ENCODE measurements at places on chromosomes 3 and 15. TPM values are rescaled to one million over a fixed set of nuclear protein-coding genes. Genes with fewer than 3 reads are reported as not detected.

The IL20RB gene
- 0.83 TPM for total RNA-seq

The CCDC12 gene
- total RNA-seq = 41.5 TPM

The KNL1 gene
- 13.7 TPM for total RNA-seq

The CFAP20DC gene
- total RNA-seq = 1.7 TPM

DNA sequence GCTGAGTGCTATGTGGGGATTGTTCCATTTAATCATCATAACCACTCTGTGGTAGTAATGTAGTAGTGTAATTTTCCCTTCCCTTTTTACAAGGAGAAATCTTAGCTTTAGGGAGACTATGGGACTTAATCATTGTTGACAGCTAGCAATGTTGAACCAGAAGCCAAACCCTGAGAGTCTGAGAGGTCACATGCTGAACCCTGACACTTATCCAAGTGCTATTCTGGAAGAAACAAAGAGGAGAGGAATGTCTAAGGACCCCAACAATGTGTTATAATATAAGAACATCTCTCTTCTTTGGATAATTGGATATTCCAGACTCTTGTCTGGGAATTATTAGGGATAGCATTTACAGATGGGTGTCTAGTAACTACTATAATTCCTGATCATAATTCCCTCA, 58.4 kb downstream of the GAP43 start:
- no peaks in the 10 kb centered on the region for H3K27me3 ChIP-seq
- no peak overlapping the region for H3K4me3 ChIP-seq
- H3K27ac ChIP-seq = no peak overlapping the region
- H3K36me3 ChIP-seq = no peaks in the 10 kb centered on the region
- no peak for DNase-seq
- no peaks in the 10 kb centered on the region for H3K4me1 ChIP-seq

- H3K4me3 ChIP-seq = no peak overlapping the region
- no peaks in the 10 kb centered on the region for H3K4me1 ChIP-seq
- DNase-seq = no peak
- no peaks in the 10 kb centered on the region for H3K36me3 ChIP-seq
- H3K27ac ChIP-seq = no peak overlapping the region
These were observed 207.0 kb upstream of the DCBLD2 start for GRCh38 chr3:99108508-99108907.

- peaks cover 14% of the 10 kb centered on the region for H3K4me1 ChIP-seq
- no peaks in the 10 kb centered on the region for H3K36me3 ChIP-seq
- H3K27ac ChIP-seq = no peak overlapping the region
- DNase-seq = no peak
- no peak overlapping the region for H3K4me3 ChIP-seq
These were observed 27.0 kb downstream of the PSTPIP1 start for GRCh38 chr15:77021803-77022381.

DNA sequence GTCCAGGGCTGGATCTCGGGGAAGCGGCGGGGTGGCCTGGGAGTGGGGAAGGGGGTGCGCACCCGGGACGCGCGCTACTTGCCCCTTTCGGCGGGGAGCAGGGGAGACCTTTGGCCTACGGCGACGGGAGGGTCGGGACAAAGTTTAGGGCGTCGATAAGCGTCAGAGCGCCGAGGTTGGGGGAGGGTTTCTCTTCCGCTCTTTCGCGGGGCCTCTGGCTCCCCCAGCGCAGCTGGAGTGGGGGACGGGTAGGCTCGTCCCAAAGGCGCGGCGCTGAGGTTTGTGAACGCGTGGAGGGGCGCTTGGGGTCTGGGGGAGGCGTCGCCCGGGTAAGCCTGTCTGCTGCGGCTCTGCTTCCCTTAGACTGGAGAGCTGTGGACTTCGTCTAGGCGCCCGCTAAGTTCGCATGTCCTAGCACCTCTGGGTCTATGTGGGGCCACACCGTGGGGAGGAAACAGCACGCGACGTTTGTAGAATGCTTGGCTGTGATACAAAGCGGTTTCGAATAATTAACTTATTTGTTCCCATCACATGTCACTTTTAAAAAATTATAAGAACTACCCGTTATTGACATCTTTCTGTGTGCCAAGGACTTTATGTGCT, 527 bp downstream of the B2M start:
- H3K36me3 ChIP-seq = no peaks in the 10 kb centered on the region
- peak overlapping the region; percentile 98 for H3K27ac ChIP-seq
- H3K4me1 ChIP-seq = peaks cover 12% of the 10 kb centered on the region
- H3K27me3 ChIP-seq = no peaks in the 10 kb centered on the region
- peak overlapping the region; percentile 98 for H3K4me3 ChIP-seq

DNA sequence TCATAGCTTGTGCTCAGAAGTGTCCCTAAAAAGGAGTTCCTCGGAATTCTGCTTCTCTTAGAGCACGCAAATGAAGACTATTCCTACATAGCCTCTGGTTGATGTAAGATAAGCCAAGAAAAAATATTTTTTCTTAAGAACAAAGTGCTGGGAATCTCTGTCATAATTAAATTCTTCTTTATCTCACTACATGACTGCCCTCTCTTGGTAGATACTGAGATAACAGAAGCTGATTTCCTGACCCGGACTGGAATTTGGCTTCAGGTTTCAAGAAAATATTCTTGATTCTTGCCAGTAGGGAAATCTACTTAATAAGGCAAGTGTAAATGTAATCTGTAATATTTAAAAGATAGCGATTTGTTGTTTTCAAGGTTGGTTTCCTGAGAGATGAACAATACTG, 31.3 kb upstream of the SETMAR start:
- H3K27ac ChIP-seq = no peak overlapping the region
- no peaks in the 10 kb centered on the region for H3K36me3 ChIP-seq
- no peak for DNase-seq

DNA sequence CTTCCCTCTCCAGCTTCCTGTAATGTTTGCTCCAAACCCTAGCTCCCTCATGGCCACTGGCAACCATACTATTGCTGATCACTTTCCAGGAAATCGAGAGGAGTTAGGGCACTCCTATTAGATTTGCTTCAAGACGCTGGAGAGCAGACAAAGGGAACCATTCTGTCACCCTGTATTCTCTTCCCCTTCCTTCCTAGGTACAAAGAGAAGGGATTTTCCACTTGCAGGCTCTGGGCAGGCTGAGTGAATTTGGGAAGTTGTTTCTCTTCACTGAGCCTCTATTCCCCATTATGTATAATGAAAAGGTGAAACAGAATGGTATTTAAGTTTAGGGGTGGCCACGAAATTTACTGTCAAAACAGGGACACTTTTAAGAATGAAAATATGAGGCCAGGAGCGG, 99.4 kb upstream of the LPP start:
- H3K36me3 ChIP-seq = no peaks in the 10 kb centered on the region
- DNase-seq = no peak
- peaks cover 14% of the 10 kb centered on the region for H3K4me1 ChIP-seq
- H3K27ac ChIP-seq = no peak overlapping the region
- H3K27me3 ChIP-seq = no peaks in the 10 kb centered on the region
- H3K4me3 ChIP-seq = no peak overlapping the region

- no peaks in the 10 kb centered on the region for H3K36me3 ChIP-seq
- H3K4me3 ChIP-seq = no peak overlapping the region
- H3K4me1 ChIP-seq = no peaks in the 10 kb centered on the region
- no peak overlapping the region for H3K27ac ChIP-seq
- no peaks in the 10 kb centered on the region for H3K27me3 ChIP-seq
These were observed 13.3 kb downstream of the TAFA4 start for GRCh38 chr3:68919000-68919399.

GRCh38 chr3:8456412-8456811, 45.2 kb upstream of the LMCD1 start:
- H3K4me1 ChIP-seq = no peaks in the 10 kb centered on the region
- no peak overlapping the region for H3K27ac ChIP-seq
- DNase-seq = no peak
- no peaks in the 10 kb centered on the region for H3K27me3 ChIP-seq
- H3K4me3 ChIP-seq = no peak overlapping the region

- H3K27me3 ChIP-seq = no peaks in the 10 kb centered on the region
- no peak for DNase-seq
- H3K27ac ChIP-seq = no peak overlapping the region
- H3K4me1 ChIP-seq = peaks cover 8% of the 10 kb centered on the region
- H3K4me3 ChIP-seq = no peak overlapping the region
These were observed 6.4 kb upstream of the FAM174B start for GRCh38 chr15:92661956-92662355.

Measured in spinal cord (tissue), 10 donors.